ENCODE measurements at places on chromosomes 3 and 15. TPM values are rescaled to one million over a fixed set of nuclear protein-coding genes. Genes with fewer than 3 reads are reported as not detected.

GRCh38 chr15:73153447-73153846 is 101.2 kb downstream of the NEO1 start:
- no peaks in the 10 kb centered on the region for H3K4me1 ChIP-seq
- H3K4me3 ChIP-seq = no peak overlapping the region
- H3K27ac ChIP-seq = no peak overlapping the region
- DNase-seq = no peak

GRCh38 chr3:134327594-134327975 is 46.7 kb downstream of the AMOTL2 start:
- no peaks in the 10 kb centered on the region for H3K27me3 ChIP-seq
- no peak overlapping the region for H3K4me3 ChIP-seq
- no peaks in the 10 kb centered on the region for H3K36me3 ChIP-seq
- H3K4me1 ChIP-seq = peaks cover 37% of the 10 kb centered on the region

DNA sequence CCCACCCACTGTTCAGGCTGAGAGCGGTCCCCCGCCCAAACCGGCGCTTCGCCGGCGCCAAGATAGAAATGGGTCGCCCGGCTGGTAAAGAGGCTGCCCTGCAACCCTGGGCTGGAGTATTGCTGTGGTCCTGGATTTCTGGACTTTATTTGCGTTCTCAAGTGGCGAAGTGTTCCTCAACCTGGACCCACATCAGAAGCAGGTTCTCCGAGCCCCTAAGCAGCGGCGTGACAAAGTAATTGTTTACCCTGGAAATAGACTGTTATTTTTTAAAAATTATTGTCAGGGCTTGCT is 481 bp upstream of the DYNC1LI1 start:
- H3K36me3 ChIP-seq = no peaks in the 10 kb centered on the region
- H3K27me3 ChIP-seq = no peaks in the 10 kb centered on the region
- peak overlapping the region; percentile 95 for H3K4me3 ChIP-seq
- no peak for DNase-seq
- peaks cover 10% of the 10 kb centered on the region for H3K4me1 ChIP-seq

DNA sequence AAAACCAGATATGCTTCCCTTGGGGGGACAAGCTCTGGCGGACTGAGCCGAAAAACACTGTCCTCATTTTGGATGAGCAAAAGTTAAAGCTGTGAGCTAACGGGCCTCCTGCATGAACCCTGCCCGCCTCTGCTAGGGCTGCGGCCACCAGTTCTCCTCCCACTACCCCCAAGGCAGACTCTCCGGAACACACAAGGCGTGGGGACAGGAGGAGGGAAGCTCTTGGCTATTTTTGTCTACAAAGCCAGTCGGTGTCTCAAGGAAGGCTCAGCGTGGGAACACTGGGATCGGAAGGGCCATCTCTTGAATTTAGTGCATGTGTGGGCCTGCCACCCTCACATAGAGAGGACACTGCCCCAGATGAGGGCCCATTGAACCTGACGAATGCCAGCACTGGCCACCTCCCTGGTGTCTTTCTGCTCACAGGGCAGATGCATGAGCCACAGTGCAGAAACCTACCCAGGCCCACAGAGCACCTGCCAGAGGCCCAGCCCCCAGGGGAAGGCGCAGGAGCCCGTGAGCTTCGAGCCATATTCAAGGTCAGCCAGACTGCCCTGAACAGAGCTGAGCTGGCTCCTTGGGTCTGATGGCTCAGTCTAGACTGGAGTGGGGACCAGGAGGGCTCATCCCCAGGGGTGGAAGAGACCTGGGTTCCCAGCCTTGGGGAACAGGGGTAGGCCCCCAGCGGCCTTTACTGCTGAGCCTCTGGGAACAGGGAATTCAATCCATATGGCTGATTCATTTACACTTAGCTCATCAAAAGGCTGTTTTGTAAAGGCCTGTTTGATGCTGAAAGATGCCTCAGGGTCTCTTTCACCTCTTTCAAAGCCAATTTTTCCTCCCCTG is 38.3 kb downstream of the HCN4 start:
- no peak for DNase-seq
- H3K27me3 ChIP-seq = no peaks in the 10 kb centered on the region
- no peak overlapping the region for H3K4me3 ChIP-seq
- H3K36me3 ChIP-seq = no peaks in the 10 kb centered on the region
- H3K27ac ChIP-seq = no peak overlapping the region

DNA sequence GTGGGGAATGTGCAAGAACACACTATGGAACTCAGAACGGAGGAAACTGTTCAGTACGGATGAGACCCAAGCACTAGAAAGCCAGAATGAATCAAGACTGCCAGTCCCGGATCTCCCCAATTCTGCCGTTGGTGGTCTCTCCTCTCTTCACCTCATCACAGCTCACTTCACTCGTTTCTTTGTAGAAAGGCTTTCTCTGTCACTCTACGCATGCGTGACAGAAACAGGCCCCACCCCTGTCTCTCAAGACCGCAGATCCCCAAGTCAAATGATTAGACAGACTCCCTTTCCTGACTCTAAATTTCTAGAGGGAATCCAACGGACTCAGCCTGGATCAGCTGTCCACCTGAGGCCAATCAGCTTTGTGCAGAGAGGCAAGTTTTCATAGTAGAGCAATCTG is 505.7 kb upstream of the ADAMTS9 start:
- H3K27me3 ChIP-seq = no peaks in the 10 kb centered on the region
- DNase-seq = no peak
- no peaks in the 10 kb centered on the region for H3K36me3 ChIP-seq
- no peak overlapping the region for H3K27ac ChIP-seq

GRCh38 chr3:134917631-134918030 is 122.6 kb downstream of the EPHB1 start:
- no peak for DNase-seq
- H3K4me3 ChIP-seq = no peak overlapping the region
- H3K36me3 ChIP-seq = no peaks in the 10 kb centered on the region
- H3K27me3 ChIP-seq = no peaks in the 10 kb centered on the region
- H3K27ac ChIP-seq = no peak overlapping the region

DNA sequence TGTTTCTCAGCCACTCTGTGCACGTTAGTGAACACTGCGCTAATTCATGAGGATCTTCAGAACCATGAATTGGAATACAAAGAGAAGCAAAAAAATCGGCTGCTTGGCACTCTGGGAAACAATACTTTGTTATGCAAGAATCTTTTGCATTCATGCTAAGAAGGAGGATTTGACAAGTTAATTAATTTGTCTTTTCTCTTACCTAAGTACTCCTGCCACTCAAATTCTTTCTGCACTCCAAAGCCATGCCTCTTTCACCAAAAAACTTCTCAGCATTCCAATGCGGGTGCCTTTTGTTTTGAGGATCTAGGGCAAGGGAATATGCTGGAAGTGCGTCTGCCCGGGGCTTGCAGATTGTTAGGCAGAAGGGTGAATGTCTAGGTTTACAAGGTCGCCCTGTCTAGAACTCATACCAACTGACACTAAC is 11.3 kb upstream of the KAT2B start:
- H3K27me3 ChIP-seq = no peaks in the 10 kb centered on the region
- H3K4me1 ChIP-seq = peaks cover 4% of the 10 kb centered on the region
- no peak overlapping the region for H3K4me3 ChIP-seq
- H3K36me3 ChIP-seq = no peaks in the 10 kb centered on the region

DNA sequence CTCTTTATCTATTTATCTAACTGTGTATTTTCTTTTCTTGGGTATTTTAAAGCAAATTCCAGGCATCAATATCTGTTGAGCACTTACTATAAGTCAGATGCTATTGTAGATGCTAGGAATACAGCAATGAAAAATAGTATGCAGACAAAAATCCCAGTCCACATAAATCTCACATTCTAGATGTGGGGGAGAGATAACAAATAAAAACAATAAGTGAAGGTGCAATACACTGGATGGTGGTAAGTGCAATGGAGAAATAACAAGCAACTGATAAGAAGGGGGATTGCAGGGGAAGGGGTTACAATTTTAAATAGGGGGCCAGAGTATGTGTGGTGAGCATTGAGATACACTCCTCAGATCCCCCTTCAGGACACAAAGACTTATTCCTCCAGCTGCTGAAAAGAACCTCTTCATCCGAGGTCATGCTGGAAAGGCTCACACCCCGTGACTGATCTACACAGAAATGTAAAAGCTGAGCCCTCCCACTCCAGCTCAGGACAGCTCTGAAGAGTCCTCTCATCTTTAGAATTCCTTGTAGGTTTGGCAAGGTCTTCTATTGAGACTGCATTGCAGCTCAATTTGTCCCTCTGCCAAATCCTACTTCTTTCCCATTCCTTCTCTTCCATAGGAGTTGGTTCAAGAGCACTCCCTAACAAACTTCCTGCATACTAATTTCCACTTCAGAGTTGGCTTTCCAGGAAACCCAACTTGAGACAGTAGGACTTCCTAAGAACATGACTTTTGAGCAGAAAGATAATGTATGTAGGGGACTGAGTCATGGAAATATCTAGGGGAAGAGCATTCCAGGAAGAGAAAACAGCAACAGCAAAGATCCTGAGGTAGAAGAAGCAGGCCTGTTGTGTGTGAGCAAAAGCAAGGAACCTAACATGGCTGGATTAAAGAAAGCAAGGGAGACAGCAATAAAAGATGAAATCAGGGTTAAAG is 8.1 kb upstream of the SCG3 start:
- H3K4me3 ChIP-seq = no peak overlapping the region
- no peaks in the 10 kb centered on the region for H3K36me3 ChIP-seq
- no peaks in the 10 kb centered on the region for H3K4me1 ChIP-seq
- no peaks in the 10 kb centered on the region for H3K27me3 ChIP-seq
- no peak for DNase-seq

GRCh38 chr15:76905013-76905839 is at the start of gene SCAPER:
Gene SCAPER (minus strand): TSS chr15:76905340. CDS start chr15:76883817, 21,523 bp downstream.
- no peaks in the 10 kb centered on the region for H3K36me3 ChIP-seq
- peak; percentile 94 for DNase-seq
- peak within 1 kb of the TSS; percentile 95 for H3K27ac ChIP-seq
- H3K27me3 ChIP-seq = no peaks in the 10 kb centered on the region
- H3K4me3 ChIP-seq = peak within 1 kb of the TSS; percentile 86

DNA sequence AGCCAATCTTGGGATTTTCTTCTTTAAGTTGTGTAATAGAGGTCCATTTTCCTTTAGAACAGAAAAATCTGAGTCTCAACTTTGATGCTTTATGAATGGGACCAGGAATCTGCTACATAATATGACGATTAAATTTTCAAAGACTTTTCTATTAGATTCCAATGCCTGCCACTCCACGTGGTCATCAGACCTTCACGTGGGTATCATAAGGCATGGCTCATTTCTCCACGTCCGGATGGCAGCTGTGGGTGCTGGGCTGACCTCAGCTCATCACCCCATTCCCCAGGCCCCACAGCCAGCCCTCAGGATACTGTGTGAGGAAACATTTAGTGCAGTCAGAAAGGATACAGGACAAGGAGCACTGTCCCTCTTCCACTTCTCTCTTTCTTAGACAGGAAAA is 159.7 kb downstream of the SEMA6D start:
- no peaks in the 10 kb centered on the region for H3K4me1 ChIP-seq
- H3K36me3 ChIP-seq = no peaks in the 10 kb centered on the region
- no peak overlapping the region for H3K4me3 ChIP-seq
- no peak overlapping the region for H3K27ac ChIP-seq

GRCh38 chr3:138263104-138263503 is 66.5 kb downstream of the NME9 start:
- no peak for DNase-seq
- H3K4me3 ChIP-seq = no peak overlapping the region
- H3K27ac ChIP-seq = no peak overlapping the region
- H3K36me3 ChIP-seq = no peaks in the 10 kb centered on the region
- H3K27me3 ChIP-seq = no peaks in the 10 kb centered on the region

DNA sequence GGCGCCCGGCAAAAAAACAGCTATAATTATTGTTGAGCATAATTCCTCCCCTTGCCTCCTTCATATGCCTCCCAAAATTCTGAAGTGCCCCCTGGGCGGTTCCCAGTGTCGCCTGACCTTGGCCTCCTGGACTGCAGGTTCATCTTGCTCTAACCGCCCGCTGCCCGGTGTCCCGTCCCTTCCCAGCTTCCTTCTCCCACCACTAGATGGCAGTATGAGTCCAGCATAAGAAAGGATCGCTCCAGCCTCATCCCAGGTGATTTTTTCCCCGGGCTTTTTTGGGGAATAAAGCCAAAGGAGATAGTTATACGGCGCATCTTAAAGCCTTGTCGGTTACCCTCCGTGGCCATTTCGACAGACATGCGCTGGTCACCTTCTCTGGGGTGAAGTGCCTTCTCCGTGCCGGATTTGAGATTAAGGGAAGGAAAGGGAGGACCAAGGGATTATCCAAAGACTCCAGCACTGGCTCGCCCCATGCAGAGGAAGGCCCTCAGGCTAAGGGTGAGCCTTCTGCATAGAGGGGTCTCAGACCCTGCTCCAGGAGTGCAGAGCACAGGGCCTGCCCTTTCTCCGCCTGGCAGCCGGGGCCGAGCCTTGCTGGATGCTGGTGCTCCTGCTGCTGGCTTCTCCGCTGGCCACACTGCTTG is 45.8 kb upstream of the TRA2B start:
- peaks cover 5% of the 10 kb centered on the region for H3K36me3 ChIP-seq
- no peaks in the 10 kb centered on the region for H3K27me3 ChIP-seq
- H3K4me3 ChIP-seq = no peak overlapping the region
- peak; percentile 68 for DNase-seq
- H3K4me1 ChIP-seq = peaks cover 13% of the 10 kb centered on the region

- H3K27me3 ChIP-seq = no peaks in the 10 kb centered on the region
- H3K4me1 ChIP-seq = peaks cover 12% of the 10 kb centered on the region
- H3K27ac ChIP-seq = peak overlapping the region; percentile 72
- no peaks in the 10 kb centered on the region for H3K36me3 ChIP-seq
Observed at GRCh38 chr3:4492208-4493013, 737 bp upstream of the ITPR1 start.

DNA sequence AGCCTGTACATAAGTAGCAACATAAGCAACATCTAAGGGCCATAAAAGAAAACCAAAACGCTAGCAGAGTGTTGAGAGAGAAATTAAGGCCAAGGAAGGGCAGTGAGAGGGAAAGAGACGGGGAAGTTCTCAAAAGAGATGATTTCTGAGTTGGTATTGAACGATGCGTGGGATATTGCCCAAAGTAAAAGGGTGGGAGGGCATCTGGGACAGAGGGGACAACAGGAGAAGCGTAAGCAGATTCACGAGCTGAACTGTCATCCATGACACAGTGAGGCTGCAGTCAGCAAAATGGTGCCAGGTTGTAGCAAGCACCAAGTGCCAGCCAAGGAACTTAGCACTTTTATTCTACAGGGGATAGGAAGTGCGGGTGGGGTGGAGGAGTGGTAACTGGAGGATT is 11.8 kb downstream of the NCEH1 start:
- DNase-seq = no peak
- H3K27ac ChIP-seq = no peak overlapping the region
- H3K4me3 ChIP-seq = no peak overlapping the region
- no peaks in the 10 kb centered on the region for H3K4me1 ChIP-seq

GRCh38 chr15:90648137-90649070 is 68.7 kb upstream of the BLM start:
- H3K27me3 ChIP-seq = no peaks in the 10 kb centered on the region
- no peak overlapping the region for H3K4me3 ChIP-seq
- H3K4me1 ChIP-seq = no peaks in the 10 kb centered on the region

GRCh38 chr3:168061332-168061996 is 34.3 kb downstream of the GOLIM4 start:
- H3K27me3 ChIP-seq = no peaks in the 10 kb centered on the region
- H3K27ac ChIP-seq = no peak overlapping the region
- no peaks in the 10 kb centered on the region for H3K4me1 ChIP-seq
- no peak for DNase-seq
- H3K36me3 ChIP-seq = no peaks in the 10 kb centered on the region

The LDHAL6B gene
- total RNA-seq = not detected

The CLRN1 gene
- not detected for total RNA-seq

The ERICH6 gene
- total RNA-seq = 0.27 TPM

The GPR176 gene
- total RNA-seq = 9.1 TPM

The GXYLT2 gene
- total RNA-seq = 23.6 TPM

The FILIP1L gene
- total RNA-seq = 15.8 TPM

The TUSC7 gene
- total RNA-seq = not detected

The GPR171 gene
- 1.7 TPM for total RNA-seq

All from thyroid gland (tissue), 4 donors.